CD4-positive, alpha-beta T cell (primary cell): ENCODE measurements at places on chromosomes 3 and 15.

- H3K27me3 ChIP-seq: no peaks in the 10 kb centered on the region
- no peak for DNase-seq
- no peaks in the 10 kb centered on the region for H3K36me3 ChIP-seq
- no peak overlapping the region for H3K27ac ChIP-seq
- H3K4me1 ChIP-seq: peaks cover 13% of the 10 kb centered on the region
- no peak overlapping the region for H3K4me3 ChIP-seq
Observed at GRCh38 chr15:58556028-58556361, 124.2 kb downstream of the LIPC start.

DNA sequence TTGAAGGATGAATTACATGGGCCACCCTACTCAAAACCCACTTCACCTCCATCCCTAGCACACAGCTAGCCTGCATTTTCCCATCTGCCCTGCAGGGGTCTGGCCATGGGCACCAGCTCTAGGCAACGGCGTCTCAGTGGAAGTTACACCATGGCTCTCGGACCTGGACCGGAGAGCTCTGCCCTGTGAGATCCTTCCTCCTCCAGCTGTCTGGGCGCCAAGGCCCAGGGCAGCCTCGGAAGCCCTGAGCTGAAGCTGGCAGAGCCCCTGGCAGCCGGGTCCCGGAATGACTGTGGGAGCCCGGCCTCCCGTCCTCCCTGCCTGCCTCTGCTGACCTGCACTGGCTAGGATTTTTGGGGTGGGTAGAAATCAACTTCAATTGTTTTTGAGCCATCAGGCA, 98.9 kb downstream of the CHSY1 start:
- no peak for DNase-seq
- no peaks in the 10 kb centered on the region for H3K36me3 ChIP-seq
- no peak overlapping the region for H3K4me3 ChIP-seq

- DNase-seq: no peak
- H3K27me3 ChIP-seq: no peaks in the 10 kb centered on the region
- H3K4me1 ChIP-seq: peaks cover 59% of the 10 kb centered on the region
Observed at GRCh38 chr3:52055537-52056351, 627 bp downstream of the DUSP7 start.

DNA sequence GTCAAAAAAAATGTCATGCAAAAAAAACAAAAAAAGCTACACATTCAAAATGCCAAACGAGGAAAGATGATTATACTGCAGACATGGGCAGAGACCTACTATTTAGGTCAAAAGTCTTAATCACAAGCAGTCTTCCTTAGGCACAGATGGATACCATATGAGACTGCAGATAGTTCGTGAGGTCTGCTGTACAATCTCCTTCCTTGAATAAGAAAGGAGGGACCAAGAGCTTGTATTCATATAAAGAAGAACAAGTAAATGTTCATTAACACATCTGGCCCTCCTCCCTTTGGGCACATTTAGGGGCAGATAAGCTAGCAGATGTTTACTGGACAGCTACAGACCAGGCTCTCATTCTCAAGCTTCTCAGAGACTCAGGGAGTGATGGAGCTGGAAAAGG, 45.3 kb downstream of the ANXA2 start:
- no peak overlapping the region for H3K4me3 ChIP-seq
- no peaks in the 10 kb centered on the region for H3K4me1 ChIP-seq
- peaks cover 83% of the 10 kb centered on the region for H3K36me3 ChIP-seq
- H3K27ac ChIP-seq: no peak overlapping the region

DNA sequence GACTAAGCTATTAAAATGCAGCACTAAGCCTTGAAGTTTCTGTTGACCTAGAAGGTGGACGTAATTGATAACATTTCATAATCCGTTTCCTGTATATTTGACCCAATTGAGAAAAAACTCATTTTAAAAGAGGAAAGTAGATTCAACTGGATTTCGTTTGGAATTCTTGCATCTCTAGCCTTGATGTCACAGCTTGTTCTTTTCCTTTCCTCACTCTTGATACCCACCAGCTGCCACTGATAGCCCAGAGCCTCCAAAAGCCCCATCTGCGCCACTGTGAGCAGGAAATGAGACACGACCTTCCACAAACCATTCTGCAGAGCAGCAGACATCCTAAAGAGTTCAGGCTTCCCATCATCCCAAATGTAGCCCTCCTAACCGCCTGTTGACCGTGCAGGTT, 61.8 kb downstream of the FOXB1 start:
- no peaks in the 10 kb centered on the region for H3K27me3 ChIP-seq
- no peaks in the 10 kb centered on the region for H3K4me1 ChIP-seq
- H3K27ac ChIP-seq: no peak overlapping the region
- no peak for DNase-seq

- H3K4me1 ChIP-seq: peaks cover 23% of the 10 kb centered on the region
- no peak for DNase-seq
- H3K27me3 ChIP-seq: no peaks in the 10 kb centered on the region
- no peak overlapping the region for H3K27ac ChIP-seq
- peaks cover 11% of the 10 kb centered on the region for H3K36me3 ChIP-seq
Observed at GRCh38 chr15:88911766-88912118, 1.4 kb downstream of the MFGE8 start.

DNA sequence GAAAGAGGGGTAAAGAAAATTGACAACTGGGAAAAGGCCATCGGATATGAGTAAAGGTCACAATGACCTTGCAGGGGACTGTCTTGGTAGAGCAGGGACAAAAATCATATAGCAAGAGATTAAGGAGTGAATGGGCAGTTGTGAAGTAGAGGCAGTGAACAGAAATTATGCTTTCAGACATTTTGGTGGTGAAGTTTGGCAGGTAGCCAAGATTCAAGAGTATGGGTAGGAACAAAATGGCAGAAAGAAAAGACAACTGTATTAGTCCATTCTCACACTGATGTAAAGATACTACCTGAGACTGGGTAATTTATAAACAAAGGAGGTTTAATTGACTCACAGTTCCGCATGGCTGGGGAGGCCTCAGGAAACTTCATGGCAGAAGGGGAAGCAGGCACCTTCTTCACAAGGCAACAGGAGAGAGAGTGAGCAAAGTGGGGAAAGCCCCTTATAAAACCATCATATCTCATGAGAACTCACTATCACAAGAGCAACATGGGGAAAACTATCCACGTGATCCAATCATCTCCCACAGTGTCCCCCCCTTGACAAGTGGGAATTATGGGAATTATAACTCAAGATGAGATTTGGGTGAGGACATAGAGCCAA, 84.0 kb downstream of the CGNL1 start:
- no peak for DNase-seq
- no peaks in the 10 kb centered on the region for H3K36me3 ChIP-seq
- no peak overlapping the region for H3K27ac ChIP-seq
- no peaks in the 10 kb centered on the region for H3K27me3 ChIP-seq
- no peaks in the 10 kb centered on the region for H3K4me1 ChIP-seq
- H3K4me3 ChIP-seq: no peak overlapping the region

GRCh38 chr3:118817748-118818165, 216.9 kb downstream of the IGSF11 start:
- H3K36me3 ChIP-seq: no peaks in the 10 kb centered on the region
- no peak overlapping the region for H3K27ac ChIP-seq
- no peaks in the 10 kb centered on the region for H3K4me1 ChIP-seq
- H3K4me3 ChIP-seq: no peak overlapping the region
- H3K27me3 ChIP-seq: no peaks in the 10 kb centered on the region

DNA sequence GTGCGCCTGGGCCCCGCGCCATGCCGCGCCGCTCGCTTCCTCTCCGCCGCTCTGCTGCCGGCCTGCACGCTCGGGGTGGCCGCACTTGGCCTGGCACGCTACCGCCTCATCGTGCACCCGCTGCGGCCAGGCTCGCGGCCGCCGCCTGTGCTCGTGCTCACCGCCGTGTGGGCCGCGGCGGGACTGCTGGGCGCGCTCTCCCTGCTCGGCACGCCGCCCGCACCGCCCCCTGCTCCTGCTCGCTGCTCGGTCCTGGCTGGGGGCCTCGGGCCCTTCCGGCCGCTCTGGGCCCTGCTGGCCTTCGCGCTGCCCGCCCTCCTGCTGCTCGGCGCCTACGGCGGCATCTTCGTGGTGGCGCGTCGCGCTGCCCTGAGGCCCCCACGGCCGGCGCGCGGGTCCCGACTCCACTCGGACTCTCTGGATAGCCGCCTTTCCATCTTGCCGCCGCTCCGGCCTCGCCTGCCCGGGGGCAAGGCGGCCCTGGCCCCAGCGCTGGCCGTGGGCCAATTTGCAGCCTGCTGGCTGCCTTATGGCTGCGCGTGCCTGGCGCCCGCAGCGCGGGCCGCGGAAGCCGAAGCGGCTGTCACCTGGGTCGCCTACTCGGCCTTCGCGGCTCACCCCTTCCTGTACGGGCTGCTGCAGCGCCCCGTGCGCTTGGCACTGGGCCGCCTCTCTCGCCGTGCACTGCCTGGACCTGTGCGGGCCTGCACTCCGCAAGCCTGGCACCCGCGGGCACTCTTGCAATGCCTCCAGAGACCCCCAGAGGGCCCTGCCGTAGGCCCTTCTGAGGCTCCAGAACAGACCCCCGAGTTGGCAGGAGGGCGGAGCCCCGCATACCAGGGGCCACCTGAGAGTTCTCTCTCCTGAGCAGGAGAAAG, 951 bp downstream of the GPR62 start:
- H3K36me3 ChIP-seq: peaks cover 2% of the 10 kb centered on the region
- peaks cover 19% of the 10 kb centered on the region for H3K27me3 ChIP-seq
- peaks cover 20% of the 10 kb centered on the region for H3K4me1 ChIP-seq
- peak overlapping the region; percentile 26 for H3K4me3 ChIP-seq
- no peak for DNase-seq

DNA sequence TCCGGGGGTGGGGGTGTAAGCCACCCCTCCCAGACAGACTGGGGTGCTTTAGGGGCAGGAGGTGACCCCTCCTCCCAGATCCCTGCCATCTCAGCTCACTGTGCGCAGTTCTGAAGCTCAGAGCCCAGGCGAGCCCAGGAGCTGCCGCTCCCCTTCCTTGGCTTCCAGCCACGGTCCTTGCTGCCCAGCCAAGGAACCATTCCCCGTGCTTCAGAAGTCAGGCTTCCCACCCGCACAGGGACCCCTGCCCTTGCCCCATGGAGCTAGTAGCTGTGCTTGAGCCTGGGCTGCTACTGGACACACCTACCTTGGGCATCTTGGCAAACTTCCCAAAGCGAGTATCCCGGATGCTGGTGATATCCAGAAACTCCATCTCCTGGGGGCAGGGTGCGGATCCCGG, 4.8 kb downstream of the PLCB2 start:
- no peaks in the 10 kb centered on the region for H3K27me3 ChIP-seq
- H3K4me1 ChIP-seq: peaks cover 34% of the 10 kb centered on the region

DNA sequence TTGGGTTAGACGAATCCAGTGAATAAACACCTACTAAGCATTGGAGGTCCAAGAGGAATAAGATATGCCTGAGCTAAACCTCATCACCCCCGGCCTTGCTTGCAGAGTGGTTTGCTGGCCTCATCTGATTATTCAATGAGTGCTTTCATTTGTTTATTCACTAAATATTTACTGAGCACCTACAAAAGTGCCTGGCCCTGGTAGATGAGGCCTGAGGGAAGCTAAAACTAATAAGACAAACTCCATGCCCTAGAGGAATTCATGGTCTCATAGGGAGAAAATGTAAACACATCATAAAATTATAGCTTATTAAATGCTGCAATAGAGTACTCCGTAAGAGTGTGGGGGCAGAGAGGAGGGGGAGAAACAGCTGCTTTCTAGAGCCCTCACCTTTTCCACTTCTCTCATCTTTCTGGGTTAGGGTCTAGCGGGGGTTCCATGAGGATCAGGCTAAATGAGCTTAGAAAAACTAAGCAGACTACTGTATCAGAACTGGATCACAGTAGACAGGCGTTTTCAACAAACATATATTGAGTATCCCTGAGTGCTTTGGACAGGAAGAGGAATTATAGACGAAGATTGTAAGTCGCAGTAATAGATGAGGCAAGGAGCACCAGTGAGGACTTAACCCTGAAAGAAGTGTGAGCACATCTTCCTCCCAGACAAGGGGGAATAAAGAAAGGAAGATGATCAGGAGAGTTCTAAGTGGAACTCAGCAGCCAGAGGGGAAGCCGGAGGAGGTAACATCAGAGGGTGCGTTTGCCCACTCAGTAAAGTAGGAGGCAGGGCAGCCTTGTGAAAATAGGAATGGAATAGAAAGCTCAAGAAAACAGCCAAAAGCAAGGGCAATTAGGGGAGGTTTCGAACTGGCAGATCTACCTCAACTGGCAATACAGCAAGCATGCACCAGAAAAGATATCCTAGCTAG, 31.5 kb upstream of the LAMP3 start:
- H3K27ac ChIP-seq: no peak overlapping the region
- no peak for DNase-seq

DNA sequence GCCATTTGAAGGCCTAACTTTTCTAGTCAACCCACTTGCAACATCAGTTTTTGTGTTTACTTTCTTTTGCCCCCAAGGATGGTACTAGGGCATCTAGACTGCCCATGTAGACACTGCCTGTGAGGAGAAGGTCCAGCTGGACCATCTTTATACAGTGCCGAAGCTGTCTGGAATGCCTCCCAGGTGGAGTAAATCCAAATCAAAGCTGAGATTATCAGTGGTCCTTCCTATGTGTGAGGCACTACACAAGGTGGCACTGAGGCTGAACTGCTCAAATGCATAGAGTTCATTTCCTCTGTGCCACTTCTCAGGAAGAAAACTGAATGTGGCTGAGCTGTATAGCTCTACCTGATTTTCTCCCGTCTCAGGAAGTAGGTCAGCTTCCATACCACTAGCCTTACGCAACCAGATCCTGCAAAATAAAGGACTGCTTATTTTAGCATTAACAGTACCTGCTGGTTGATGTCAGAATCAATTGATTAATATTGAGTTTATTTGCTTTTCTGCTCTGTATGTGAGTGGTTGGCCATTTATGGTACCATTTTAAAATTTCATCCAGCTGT, 106.1 kb downstream of the GHSR start:
- H3K27ac ChIP-seq: no peak overlapping the region
- no peak for DNase-seq
- H3K4me1 ChIP-seq: no peaks in the 10 kb centered on the region

- H3K27ac ChIP-seq: no peak overlapping the region
- H3K27me3 ChIP-seq: no peaks in the 10 kb centered on the region
- H3K4me1 ChIP-seq: peaks cover 30% of the 10 kb centered on the region
- no peak overlapping the region for H3K4me3 ChIP-seq
- peaks cover 73% of the 10 kb centered on the region for H3K36me3 ChIP-seq
- DNase-seq: no peak
Observed at GRCh38 chr3:42640771-42641370, 12.6 kb upstream of the ZBTB47 start.

- H3K36me3 ChIP-seq: peaks cover 18% of the 10 kb centered on the region
- H3K27ac ChIP-seq: no peak overlapping the region
- no peak overlapping the region for H3K4me3 ChIP-seq
- H3K27me3 ChIP-seq: no peaks in the 10 kb centered on the region
- peaks cover 13% of the 10 kb centered on the region for H3K4me1 ChIP-seq
Observed at GRCh38 chr3:13846238-13846637, 33.6 kb downstream of the WNT7A start.

DNA sequence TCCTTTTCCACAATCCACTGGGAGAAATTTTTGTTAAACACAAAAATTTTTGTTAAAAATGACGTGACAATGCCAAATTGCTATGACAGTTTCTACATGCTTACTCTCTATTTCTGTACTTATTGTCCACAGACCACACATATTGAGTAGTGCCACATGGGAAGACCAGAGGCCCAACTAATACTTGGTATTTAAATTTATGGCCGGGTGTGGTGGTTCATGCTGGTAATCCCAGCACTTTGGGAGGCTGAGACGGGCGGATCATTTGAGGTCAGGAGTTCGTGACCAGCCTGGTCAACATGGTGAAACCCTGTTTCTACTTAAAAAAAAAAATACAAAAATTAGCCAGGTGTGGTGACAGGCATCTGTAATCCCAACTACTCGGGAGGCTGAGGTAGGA, 20.3 kb downstream of the ZBTB11 start:
- DNase-seq: no peak
- H3K27ac ChIP-seq: no peak overlapping the region
- H3K4me1 ChIP-seq: no peaks in the 10 kb centered on the region
- H3K27me3 ChIP-seq: no peaks in the 10 kb centered on the region
- peaks cover 94% of the 10 kb centered on the region for H3K36me3 ChIP-seq
- no peak overlapping the region for H3K4me3 ChIP-seq
